ENCODE measurements at places on chromosomes 13 and 19.

- DNase-seq = peak; percentile 52
These were observed 11.0 kb downstream of the ZNF552 start for GRCh38 chr19:57803594-57804325.

GRCh38 chr13:40453351-40454021 is 213.0 kb downstream of the FOXO1 start:
- DNase-seq = no peak

DNA sequence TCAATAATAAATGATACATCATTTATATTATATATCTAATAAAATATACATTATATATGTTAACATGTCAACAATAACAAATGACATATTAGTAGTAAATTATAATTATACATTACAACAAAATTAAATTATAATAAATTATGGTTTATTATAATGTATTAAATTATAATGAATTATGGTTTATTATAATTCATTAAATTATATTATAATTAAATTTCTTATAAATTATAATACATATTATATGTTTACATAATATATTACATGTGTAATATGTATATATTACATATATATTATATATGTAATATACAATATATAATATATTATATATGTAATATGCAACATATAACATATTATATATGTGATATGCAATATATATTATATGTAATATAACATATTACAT is 20.5 kb downstream of the C3 start:
- DNase-seq = no peak

- no peak for DNase-seq
These were observed 25.0 kb upstream of the NAPA start for GRCh38 chr19:47539747-47540311.

GRCh38 chr19:45539459-45539858 is 32.2 kb downstream of the VASP start:
- DNase-seq = no peak

GRCh38 chr13:80563439-80563838 is 222.5 kb upstream of the SPRY2 start:
- no peak for DNase-seq

- DNase-seq = no peak
These were observed 73.9 kb upstream of the SLC10A2 start for GRCh38 chr13:103140001-103140671.

- DNase-seq = no peak
These were observed 124.5 kb downstream of the FLT1 start for GRCh38 chr13:28370448-28370847.

DNA sequence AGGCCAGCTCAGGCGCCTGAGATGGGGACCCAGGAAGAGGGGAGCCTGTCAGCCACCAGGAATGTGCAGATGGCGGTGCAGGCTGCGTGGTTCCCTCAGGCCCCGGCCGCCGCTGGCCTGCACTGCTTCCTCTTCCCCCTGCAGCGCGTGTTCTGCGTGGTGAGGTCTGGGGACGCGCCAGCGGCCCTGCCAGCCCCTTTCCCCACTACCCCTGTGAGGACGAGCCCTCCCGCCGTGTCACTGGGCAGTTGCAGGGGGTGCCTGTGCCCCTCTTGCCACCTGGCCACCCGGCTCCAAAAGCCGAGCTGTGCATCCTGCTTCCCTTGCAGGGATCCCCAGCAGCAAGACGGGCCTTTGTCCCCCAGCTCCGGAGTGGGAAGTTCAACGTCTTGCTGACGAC is 58.4 kb downstream of the SMARCA4 start:
- no peak for DNase-seq

Data from left hindlimb (tissue), 1 donor.